Foreskin keratinocyte (primary cell): ENCODE measurements at places on chromosomes 1 and 21.

DNA sequence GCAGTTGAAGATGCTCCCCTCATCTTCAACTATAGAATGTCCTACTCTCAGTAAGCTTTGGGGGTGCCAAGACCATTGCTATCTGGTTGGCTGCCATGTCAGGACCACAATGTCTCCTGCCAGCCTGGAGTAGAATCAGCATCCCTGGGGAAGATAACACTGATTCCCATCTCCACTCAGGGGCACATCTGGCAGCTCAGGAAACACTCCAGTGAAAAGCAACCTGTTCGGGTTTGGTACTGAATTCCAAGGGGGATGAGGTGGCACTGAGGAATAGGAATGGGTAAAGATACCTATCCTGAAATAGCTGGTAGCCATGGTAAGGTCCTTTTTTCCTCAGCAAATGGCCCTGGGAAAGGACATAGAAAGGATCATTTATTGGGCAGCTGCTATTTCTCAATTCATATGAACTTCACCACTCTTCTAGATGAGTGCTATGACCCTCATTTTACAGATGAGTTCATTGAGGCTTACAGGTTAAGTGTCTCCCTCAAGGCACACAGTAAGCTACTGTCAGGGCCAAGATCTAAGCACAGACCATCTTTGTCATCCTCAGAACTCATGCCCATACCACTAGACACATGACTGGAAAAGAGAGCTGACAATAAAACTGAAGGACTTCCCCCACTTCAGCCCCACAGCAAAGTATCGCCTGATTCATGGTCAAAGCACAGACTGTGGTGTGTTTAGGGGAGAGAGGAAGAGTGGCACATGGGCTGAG lies 31.4 kb downstream of the AK2 start:
- DNase-seq: peak; percentile 60

DNA sequence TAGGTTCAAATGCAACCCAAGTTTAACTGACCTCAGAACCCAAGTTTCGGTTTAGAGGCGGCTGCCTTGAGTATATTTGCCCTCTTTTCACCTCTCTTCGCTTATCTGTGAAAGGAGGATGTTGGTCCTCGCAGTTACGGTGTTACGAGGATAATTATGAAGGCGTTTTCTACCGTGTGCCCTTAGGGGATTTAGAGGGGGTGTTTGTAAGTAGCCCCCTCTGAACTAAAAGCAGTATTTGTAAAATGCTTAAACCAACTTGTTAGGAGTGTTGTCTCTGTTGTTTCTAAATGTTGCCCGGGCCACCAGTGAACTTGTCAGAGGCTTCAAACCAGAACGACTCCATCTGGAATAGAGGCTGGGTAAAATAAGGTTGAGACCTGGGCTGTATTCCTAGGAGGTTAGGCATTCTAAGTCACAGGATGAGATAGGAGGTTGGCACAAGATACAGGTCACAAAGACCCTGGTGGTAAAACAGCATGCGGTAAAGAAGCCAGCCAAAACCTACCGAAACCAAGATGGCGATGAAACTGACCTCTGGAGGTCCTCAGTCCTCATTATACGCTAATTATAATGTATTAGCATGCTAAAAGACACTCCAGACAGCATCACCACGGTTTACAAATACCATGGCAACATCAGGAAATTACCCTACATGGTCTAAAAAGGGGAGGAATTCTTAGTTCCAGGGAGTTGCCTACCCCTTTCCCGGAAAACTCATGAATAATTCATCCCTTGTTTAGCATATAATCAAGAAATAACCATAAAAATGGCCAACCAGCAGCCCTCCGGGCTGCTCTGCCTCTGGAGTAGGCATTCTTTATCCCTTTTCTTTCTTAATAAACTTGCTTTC lies 1.0 kb upstream of the PSRC1 start:
- DNase-seq: no peak

DNA sequence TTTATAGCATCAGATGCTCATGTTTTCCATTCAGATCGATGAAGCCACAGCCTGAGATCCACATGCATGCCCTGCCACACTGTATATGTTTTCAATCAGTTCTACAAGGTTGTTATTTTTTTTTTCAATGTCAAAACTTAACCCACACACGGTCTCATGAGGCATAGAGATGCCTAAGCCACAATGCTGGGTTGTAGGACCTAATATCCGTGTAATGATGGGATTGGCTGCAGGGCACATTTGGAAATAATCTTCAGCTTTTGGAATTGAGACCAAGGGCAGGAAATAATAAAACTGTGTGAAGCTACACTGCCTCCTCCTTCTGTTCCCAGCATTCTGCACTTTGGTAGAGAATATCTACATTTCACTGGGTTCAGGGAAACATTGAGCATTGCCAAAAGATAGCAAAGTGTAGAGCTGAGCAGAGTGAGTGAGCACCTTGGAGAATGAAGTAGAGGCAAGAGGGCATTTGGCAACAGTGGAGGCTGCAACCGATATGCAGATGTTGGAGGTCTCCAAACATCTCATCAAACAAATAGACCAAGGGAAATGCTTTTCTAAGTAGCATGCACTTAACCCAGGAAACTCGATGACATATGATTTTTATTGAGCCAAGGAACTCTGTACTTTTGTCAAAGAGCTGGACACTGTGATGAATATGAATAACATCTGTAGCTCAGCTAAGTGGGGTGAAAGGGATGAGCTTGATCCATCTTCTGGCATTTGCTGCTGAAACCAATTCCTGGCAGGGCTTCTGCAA lies 176.7 kb downstream of the LYPLAL1 start:
- no peak for DNase-seq

- no peak for DNase-seq
Observed at GRCh38 chr1:15410884-15411245, 1.2 kb downstream of the EFHD2 start.

- DNase-seq: no peak
Observed at GRCh38 chr1:52747450-52747849, 21.2 kb downstream of the ZYG11B start.
